Activated CD8-positive, alpha-beta memory T cell treated with anti-CD3 and anti-CD28 coated beads, Interleukin-2, amount 50 U/mL, for 4 hours (primary cell): ENCODE measurements at places on chromosomes 2 and 18.

- no peak for DNase-seq
Observed at GRCh38 chr2:59968441-59968840, 585.0 kb downstream of the BCL11A start.

GRCh38 chr18:45671321-45671720, 52.7 kb upstream of the SLC14A1 start:
- DNase-seq: no peak

- DNase-seq: no peak
Observed at GRCh38 chr18:25299426-25300300, 52.3 kb downstream of the ZNF521 start.

DNA sequence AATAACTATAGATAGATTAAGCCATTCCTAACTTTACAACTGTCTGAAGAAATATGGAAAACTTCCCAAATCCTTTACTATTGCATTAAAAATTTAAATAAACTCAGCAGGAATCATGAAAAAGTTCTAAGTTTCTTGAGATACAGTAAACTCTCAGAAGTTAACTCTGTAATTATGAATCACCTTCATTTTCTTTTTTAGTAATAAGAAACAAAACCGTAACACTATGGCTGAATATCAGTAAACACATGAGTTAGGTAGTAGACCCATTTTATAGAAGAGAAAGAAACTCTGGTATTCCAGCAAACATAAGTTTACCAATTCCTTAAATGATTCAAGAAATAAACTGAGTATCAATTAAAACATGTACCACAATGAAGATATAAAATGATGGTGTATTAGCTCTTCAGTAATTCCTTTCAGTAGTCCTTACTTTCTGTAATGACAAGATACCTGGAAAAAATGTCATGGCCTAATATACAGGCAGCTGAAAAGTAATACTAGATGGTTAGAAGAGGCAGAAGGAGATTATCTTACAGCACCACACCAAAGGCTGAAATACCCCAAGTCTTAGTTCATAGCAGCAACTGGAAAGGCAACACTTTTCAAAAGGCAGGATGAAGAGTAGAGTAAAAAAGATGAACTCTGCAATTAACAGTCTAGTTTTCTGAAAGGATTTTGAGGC, 11.5 kb downstream of the TRIP12 start:
- DNase-seq: no peak

DNA sequence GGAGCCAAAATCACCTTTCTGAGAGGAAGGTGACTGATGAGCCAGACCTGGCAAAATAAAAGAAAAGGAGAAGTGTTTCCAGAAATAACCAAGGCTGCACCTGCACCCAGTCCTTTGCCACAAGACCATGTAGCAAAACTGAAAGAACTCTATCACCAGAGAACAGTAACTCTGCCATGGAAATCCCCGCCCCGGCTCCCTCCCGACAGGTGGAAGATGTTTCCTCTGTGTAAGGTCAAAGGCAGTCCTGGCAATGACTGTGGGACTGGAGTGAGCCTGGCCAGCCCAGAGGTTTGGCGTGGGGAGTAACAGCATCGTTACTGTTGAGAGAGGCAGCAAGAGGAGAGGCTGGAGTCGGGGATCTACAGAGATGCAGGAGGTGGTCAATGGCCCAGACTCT, 42.3 kb downstream of the SPRED2 start:
- DNase-seq: no peak

GRCh38 chr2:165086337-165086736, 117.5 kb downstream of the SCN3A start:
- DNase-seq: no peak

DNA sequence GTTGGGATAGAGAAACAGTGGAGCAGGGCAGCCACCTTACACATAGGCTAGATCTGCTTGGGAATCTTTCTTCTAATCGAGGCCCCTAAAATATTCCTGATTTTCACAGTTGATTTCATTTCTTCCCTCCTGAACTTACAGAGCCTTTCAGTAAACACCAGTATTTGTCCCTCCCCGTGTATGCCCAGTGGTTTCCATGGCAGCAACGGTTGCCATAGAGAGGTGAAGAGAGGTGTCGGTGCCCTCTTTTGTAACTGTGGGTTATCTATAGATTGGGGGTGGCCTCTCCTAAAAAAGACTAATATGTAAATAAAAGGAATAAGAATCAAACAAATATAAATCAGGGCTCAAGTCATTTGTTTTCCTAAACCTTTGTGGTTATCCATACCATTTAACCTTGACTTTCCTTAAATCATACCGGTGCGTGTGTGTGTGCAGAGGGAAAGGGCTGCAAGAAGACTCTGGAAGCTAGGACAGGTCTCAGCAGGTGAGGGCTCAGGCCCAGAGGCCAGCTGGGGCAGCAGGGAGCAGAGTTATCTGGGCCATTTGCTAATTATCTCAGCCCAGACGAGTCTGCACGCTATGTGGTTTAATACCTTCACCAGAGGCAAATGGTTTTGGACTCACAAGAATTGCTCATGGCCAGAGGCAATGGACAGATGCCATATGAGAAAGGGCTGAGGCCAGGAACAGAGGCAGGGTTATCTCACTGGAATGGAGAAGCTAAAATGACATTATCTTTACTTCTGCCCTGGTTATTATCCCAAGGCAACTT, 35.5 kb downstream of the LIPG start:
- no peak for DNase-seq

GRCh38 chr18:69399253-69399652, 1.4 kb upstream of the DOK6 start:
- DNase-seq: no peak

GRCh38 chr18:48640566-48641270, 101.9 kb downstream of the CTIF start:
- no peak for DNase-seq

- no peak for DNase-seq
Observed at GRCh38 chr18:13237073-13237472, 18.5 kb downstream of the LDLRAD4 start.

GRCh38 chr2:85741833-85742455, 11.8 kb upstream of the ATOH8 start:
- DNase-seq: no peak

DNA sequence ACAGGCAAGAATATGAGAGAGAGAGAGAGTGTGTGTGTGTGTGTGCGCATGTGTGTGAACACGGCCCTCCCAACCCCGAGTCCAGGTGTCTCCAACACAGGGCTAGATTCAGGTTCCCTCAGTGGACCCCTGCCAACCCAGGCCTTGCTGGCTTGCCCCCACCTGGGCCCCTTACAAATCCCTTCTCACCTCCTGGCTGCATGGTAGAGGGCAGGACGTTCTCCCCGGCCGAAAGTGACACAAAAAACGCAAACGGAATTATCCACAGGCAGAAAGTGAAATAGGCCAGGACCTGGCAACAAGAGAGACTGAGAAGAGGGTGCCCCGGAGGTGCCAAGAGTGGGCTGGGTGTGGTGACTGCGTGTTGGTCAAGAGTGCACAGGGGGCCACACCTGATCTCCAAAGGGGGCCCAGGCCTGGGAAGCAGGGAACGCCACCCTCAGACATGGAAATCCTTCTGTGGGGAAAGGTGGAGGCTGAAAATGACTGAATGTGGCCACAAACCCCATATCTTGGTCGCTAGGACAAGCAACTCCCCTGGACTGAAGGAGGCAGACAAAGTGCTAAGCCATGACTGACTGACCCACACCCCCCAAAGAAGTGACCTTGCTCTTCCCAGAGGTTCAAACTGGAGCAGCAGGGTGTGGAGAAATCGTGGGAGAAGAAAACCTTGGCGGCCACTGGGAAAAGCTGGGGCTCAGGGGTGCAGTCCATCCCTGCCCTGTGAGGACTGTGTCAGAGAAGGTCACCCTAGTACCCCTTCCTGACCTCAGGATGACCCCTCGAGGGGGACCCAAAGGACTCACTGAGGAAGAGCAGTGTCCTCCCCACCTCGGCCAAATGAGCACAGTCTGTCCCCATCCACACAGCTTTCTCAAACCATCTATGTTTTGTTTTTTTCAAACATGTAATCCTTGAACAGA, 5.7 kb downstream of the TEX261 start:
- DNase-seq: no peak

- DNase-seq: no peak
Observed at GRCh38 chr2:73032702-73033097, 38.8 kb downstream of the SFXN5 start.

GRCh38 chr18:48201337-48202005, 207.7 kb downstream of the ZBTB7C start:
- DNase-seq: no peak

GRCh38 chr2:100539221-100539620, 23.6 kb upstream of the PDCL3 start:
- no peak for DNase-seq

DNA sequence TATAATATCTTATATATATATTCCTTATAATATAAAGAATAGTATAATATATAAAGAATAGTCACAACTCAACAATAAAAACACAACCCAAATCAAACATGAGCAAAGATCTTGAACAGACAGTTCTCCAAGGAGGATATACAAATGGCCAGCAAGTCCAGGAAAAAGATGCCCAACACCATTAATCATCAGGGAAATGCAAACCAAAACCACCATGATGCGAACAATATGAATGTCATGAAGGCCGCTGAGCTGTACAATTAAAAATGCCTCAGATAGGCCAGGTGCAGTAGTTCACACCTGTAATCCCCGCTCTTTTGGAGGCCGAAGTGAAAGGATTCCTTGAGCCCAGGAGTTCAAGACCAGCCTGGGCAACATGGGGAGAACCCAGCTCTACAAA, 58.9 kb downstream of the SLC35F5 start:
- no peak for DNase-seq

DNA sequence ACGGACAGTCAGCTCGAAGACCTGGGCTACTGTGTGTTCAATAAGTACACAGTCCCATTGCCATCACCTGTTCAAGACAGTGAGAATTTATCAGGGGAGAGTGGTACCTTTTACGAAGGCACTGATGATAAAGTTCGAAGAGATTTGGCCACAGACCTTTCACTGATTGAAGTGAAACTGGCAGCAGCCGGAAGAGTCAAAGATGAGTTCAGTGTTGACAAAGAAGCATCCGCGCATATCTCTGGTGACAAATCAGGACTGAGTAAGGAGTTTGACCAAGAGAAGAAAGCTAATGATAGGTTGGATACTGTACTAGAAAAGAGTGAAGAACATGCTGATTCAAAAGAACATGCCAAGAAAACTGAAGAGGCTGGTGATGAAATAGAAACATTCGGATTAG, 76.9 kb upstream of the UNC80 start:
- no peak for DNase-seq

- DNase-seq: no peak
Observed at GRCh38 chr18:46621111-46621766, 35.8 kb downstream of the LOXHD1 start.

DNA sequence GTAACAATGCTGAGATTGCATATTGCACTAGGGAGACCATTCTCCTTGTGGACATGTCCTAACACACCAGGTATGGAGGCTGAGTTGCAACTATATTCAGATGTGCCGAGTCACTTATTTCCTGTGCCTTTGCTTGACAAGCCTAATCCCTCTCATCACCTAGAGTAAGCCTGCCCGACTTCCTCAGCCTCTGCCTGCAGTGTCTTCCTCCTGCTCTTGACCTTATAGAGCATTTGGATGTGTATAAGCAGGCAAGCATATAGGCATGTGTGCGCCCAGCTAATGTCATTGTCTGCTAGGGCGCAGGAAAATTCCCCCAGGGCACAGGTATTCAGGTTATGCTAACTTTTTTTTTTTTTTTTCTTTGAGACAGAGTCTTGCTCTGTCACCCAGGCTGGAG, 316.9 kb downstream of the CDH2 start:
- DNase-seq: no peak

DNA sequence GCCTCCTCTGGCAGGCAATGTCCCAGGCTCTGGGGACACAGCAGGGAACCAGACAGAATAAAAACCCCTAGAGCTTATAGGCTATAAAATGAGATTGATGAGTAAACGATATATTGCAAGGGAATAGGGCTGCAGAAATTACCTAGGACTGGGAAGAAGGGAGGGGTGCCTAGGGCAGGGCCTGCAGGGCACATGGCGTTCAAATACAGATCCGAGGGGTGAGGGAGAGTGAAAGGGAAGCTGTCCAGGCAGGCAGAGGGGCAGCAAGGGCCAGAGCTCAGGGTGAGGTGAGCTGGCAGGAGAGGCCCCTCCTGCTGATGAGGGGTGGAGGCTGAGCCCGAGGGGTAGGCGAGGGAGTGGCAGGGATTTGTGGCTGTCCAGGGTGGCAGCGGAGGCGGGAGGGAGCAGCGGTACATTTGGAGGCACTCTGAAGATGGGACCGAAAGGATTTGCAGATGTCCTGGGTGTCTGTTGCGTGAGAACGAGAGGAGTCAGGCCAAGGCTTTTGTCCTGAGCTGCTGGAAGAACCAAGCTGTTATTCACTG, 33.7 kb downstream of the KCNIP3 start:
- no peak for DNase-seq

- DNase-seq: no peak
Observed at GRCh38 chr2:233853883-233854240, 473 bp downstream of the HJURP start.

GRCh38 chr2:165864296-165864695, 70.2 kb upstream of the GALNT3 start:
- DNase-seq: no peak

- DNase-seq: no peak
Observed at GRCh38 chr2:10132996-10133647, 10.6 kb downstream of the RRM2 start.

GRCh38 chr2:160484859-160485520, 8.6 kb downstream of the RBMS1 start:
- DNase-seq: no peak

DNA sequence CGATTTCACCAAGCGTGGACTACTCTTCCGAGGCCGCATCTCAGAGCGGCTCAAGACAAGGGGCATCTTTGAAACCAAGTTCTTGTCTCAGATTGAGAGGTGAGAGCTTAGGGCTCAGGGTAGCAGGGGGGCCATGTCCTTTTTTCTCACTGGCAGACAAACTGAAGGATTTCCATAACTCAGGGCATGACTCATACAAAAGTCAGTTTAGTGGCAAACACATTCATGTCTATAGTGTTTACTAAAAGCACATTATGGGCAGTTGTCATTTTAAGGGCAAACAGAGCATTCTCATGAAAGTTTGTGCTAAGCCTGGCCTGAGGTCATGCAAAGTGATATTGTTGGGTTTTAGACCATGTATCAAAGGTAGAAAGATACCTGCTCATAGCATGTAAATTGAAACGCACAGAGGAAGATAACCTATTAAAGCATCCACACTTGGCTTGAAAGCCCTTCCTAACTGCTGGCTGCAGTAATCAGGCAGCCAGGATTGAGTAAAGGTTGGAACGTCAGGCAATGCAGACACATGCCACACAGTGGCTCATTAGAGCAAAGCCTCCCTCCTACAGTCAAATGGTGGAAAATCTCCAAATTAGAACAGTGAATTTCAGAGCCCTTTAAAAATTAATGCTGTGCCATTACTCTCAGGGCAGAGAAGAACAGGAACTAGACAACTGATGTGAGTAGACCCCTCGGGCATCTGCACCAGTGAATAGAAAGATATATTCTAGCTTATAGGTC, 54.2 kb downstream of the HK2 start:
- no peak for DNase-seq

GRCh38 chr2:207421671-207422070, 108.1 kb upstream of the CREB1 start:
- no peak for DNase-seq
